Nephron progenitor cell (in vitro differentiated cells): ENCODE measurements at places on chromosomes 1 and 21.

GRCh38 chr1:66028035-66028434 lies 235.3 kb downstream of the PDE4B start:
- no peak for DNase-seq
- H3K27ac ChIP-seq = no peak overlapping the region
- H3K36me3 ChIP-seq = no peaks in the 10 kb centered on the region
- H3K27me3 ChIP-seq = peaks cover 3% of the 10 kb centered on the region

GRCh38 chr1:165524639-165525285 lies 19.0 kb upstream of the LRRC52 start:
- no peak overlapping the region for H3K4me3 ChIP-seq
- H3K4me1 ChIP-seq = peaks cover 13% of the 10 kb centered on the region
- peaks cover 10% of the 10 kb centered on the region for H3K27me3 ChIP-seq
- peaks cover 5% of the 10 kb centered on the region for H3K36me3 ChIP-seq
- H3K27ac ChIP-seq = no peak overlapping the region
- DNase-seq = no peak

DNA sequence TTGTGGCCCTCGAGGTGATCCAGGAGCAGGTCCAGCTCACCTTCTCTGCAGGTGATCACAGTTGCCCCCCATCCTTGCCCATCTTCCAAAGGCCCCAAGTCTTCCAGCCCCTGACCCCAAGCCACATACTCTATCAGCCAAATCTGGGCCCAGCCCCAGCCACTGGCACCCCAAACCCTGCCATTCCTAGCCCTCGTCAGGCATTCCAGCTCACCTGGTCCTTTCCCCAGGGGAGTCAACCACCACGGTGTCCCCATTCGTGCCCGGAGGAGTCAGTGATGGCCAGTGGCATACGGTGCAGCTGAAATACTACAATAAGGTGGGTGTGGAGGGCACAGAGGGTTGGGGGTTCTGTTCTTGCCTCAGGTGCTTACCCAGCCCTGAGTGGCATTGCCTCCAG lies 12.2 kb downstream of the CELSR2 start:
- peaks cover 39% of the 10 kb centered on the region for H3K4me1 ChIP-seq
- no peaks in the 10 kb centered on the region for H3K36me3 ChIP-seq
- no peak for DNase-seq

DNA sequence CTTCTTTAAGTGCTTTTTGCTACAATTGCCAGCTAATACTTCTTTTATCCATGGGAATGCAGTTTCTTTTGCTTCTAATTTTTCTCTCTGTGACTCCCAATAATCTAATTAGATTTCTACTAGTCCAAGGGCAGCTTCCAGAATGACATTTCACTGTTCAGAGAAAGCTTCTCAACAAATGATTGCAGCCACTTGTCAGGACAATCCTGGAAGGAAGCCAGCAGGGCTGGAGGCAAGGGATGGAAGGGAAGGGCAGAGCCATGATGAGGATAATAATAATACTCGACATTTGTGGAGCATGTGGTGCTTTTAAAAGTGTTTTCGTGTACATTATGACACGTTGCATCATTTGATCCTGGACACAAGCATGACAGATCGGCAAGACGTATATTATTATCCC lies 19.4 kb downstream of the F11R start:
- no peak overlapping the region for H3K4me3 ChIP-seq
- peaks cover 20% of the 10 kb centered on the region for H3K36me3 ChIP-seq
- peaks cover 2% of the 10 kb centered on the region for H3K27me3 ChIP-seq
- H3K27ac ChIP-seq = peak overlapping the region; percentile 10
- H3K4me1 ChIP-seq = peaks cover 4% of the 10 kb centered on the region
- no peak for DNase-seq

DNA sequence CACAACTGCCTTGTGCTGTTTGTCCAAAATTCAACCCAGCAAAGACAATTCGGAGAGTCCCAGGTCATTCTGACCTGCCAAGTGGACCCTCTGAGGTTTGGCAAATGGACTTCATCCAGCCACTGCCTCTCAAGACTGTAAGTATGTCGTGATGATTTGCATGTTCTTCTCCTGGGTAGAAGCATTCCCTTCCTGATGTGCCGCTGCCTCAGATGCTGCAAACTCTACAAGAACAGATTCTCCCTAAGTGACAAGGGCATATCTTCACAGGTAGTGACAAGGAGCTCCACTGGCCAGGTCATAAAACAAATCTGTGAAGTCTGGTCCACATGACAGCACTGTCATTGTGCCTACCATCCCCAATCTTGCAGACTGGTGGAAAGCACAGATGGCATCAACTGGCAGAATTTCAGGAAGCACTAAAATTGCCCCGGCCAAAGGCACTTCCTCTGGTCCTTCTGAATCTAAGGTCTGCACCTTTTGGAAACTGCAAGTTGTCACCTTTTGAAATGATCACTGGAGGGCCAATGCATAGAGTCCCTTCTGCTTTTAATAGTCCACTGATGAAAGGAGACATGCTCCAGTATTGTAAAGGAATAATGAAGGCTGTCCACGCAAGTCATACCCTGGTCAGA lies 27.4 kb downstream of the POFUT2 start:
- no peak for DNase-seq
- peaks cover 25% of the 10 kb centered on the region for H3K36me3 ChIP-seq
- H3K27me3 ChIP-seq = no peaks in the 10 kb centered on the region

GRCh38 chr1:15965228-15965767 lies 10.6 kb downstream of the ZBTB17 start:
- H3K4me3 ChIP-seq = no peak overlapping the region
- peaks cover 13% of the 10 kb centered on the region for H3K27me3 ChIP-seq
- no peak for DNase-seq
- peaks cover 55% of the 10 kb centered on the region for H3K36me3 ChIP-seq
- peak overlapping the region; percentile 9 for H3K27ac ChIP-seq
